Left ventricle myocardium inferior (tissue), 1 donor: ENCODE measurements at places on chromosomes 2 and 18. TPM values are rescaled to one million over a fixed set of nuclear protein-coding genes. Genes with fewer than 3 reads are reported as not detected.
A peak's percentile ranks its signal among the peaks of the same experiment; 100 is the strongest.

Gene NBEAL1
- total RNA-seq = 18.0 TPM

Gene DSG1
- 1.3 TPM for total RNA-seq

GRCh38 chr18:26059357-26059756 is 31.1 kb downstream of the SS18 start:
- no peak for DNase-seq
- H3K36me3 ChIP-seq = peaks cover 46% of the 10 kb centered on the region
- no peaks in the 10 kb centered on the region for H3K27me3 ChIP-seq
- peaks cover 35% of the 10 kb centered on the region for H3K4me1 ChIP-seq
- no peak overlapping the region for H3K27ac ChIP-seq

GRCh38 chr2:169351725-169352124 is 10.6 kb downstream of the LRP2 start:
- no peak overlapping the region for H3K4me3 ChIP-seq
- no peaks in the 10 kb centered on the region for H3K27me3 ChIP-seq
- H3K27ac ChIP-seq = no peak overlapping the region
- no peak for DNase-seq
- H3K36me3 ChIP-seq = no peaks in the 10 kb centered on the region

- no peak overlapping the region for H3K4me3 ChIP-seq
- no peak for DNase-seq
- H3K36me3 ChIP-seq = no peaks in the 10 kb centered on the region
- peaks cover 20% of the 10 kb centered on the region for H3K27me3 ChIP-seq
Measured at GRCh38 chr18:54822872-54823845, 5.1 kb upstream of the RAB27B start.

GRCh38 chr2:187157046-187157445 is 291.0 kb downstream of the CALCRL start:
- H3K4me3 ChIP-seq = no peak overlapping the region
- no peak overlapping the region for H3K27ac ChIP-seq
- DNase-seq = no peak

DNA sequence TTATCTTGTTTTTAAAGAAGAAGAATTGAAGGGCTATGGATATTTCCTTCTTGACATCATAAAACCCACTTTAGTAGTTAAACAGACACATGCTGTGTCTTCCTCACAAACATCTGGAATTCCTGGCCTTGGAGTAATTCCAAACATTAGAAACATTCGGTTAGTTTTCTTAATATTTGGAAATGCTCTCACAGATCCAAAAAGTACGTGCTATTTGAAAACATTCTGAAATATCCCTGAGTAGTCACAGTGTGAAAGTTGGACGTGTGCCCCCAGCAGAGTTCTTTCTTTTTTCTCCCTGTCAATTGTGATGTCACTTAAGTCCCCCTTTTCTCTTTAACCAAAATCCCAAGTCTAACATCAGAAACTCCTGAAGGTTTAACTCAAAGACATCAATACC is 91.3 kb downstream of the ANTXR1 start:
- H3K27ac ChIP-seq = peak overlapping the region; percentile 47
- H3K4me3 ChIP-seq = no peak overlapping the region
- no peaks in the 10 kb centered on the region for H3K36me3 ChIP-seq
- no peak for DNase-seq
- H3K27me3 ChIP-seq = no peaks in the 10 kb centered on the region

Gene LRATD1
- total RNA-seq = 3.1 TPM

Gene RFTN2
- 5.6 TPM for total RNA-seq

GRCh38 chr2:40556739-40557138 is 104.8 kb upstream of the SLC8A1 start:
- no peak for DNase-seq
- H3K27me3 ChIP-seq = no peaks in the 10 kb centered on the region
- H3K27ac ChIP-seq = no peak overlapping the region
- peaks cover 7% of the 10 kb centered on the region for H3K4me1 ChIP-seq

DNA sequence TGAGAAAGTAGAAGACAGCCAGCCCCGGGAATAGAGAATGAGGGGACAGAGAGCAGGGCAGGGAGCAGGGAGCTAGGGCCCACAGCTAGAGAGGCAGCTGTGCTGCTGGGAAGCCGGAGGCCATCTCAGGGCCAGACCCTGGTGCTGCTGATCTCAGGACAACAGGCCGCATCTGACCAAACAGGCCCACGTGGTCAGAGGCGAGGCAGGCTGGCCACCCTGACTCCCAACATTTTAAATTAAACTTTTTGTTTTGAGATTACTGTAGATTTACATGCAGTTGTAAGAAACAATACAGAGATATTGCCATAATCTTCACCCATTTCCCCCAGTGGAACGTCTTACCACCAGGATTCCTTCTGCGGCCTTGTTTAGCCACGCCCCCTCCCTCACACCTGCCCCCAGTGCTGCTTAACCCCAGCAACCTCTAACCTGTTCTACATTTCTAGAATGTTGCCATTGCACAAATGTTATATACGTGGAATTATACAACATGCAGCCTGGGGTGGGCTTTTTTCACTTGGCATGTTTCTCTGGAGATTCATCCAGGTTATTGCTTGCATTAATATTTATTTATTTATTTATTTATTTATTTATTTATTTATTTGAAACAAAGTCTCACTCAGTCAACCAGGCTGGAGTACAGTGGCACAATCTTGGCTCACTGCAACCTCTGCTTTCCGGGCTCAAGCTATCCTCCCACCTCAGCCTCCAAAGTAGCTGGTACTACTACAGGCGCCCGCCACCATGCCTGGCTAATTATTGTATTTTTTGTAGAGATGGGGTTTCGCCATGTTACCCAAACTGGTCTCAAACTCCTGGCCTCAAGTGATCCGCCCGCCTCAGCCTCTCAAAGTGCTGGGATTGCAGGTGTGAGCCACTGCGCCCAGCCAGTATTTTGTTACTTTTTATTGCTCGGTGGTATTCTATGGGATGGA is 48.6 kb upstream of the GPR17 start:
- no peak for DNase-seq
- H3K27me3 ChIP-seq = no peaks in the 10 kb centered on the region
- no peaks in the 10 kb centered on the region for H3K36me3 ChIP-seq
- H3K4me1 ChIP-seq = no peaks in the 10 kb centered on the region
- no peak overlapping the region for H3K27ac ChIP-seq

DNA sequence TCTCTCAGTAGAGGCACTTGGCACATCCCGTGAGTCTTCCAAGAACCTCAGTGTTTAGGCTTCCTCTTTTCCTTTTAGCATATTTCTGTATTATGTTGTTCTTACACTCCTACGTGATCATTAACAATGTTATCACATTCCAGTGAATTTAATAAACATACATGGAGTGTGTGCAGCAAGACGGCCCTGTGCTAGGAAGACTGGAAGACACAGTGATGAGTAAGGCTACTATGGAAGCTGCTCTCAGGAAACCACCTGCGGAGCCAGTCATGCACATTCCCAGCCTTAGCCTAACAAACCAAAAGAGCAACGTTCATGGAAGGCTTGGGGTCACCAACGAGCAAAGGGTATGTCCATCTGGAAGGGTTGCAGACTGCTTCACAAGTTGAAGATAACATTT is 103.4 kb downstream of the ETAA1 start:
- H3K4me3 ChIP-seq = no peak overlapping the region
- DNase-seq = no peak
- no peaks in the 10 kb centered on the region for H3K36me3 ChIP-seq

DNA sequence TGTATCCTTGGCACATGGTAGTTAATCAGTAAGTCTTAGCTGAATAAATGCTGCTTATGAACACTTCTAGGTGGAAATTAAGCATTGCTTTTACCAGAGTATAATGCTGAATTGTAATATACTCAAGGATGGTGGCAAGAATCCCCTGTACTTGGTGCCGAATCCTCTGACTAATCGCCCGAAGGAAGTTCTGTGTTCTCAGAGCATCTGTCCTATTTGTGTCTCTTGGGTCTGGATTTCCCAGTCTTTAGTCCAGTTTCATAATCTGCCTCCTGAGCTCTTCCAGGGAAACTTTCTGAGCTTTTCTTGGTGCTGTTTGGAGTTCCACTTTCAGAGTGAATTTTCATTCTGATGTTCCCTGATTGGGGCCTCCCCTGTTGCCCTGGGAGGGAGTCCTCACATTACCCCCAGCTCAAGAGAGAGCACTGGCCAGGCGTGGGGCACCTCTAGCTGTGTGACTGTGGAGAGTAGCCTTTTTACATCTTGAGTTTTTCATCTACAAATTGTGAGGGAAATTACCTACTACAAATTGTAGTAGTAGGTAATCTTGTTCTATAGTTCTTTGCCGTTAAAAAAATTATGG is 144.9 kb downstream of the LTBP1 start:
- H3K27me3 ChIP-seq = no peaks in the 10 kb centered on the region
- no peak for DNase-seq
- H3K27ac ChIP-seq = peak overlapping the region; percentile 64
- no peak overlapping the region for H3K4me3 ChIP-seq

GRCh38 chr2:54672590-54673456 is 50.6 kb upstream of the EML6 start:
- H3K27me3 ChIP-seq = no peaks in the 10 kb centered on the region
- peaks cover 80% of the 10 kb centered on the region for H3K4me1 ChIP-seq
- H3K4me3 ChIP-seq = peak overlapping the region; percentile 45
- peaks cover 38% of the 10 kb centered on the region for H3K36me3 ChIP-seq

Gene PLEKHB2
- total RNA-seq = 42.9 TPM

GRCh38 chr2:162478721-162479129 is 134.8 kb downstream of the GCA start:
- H3K4me3 ChIP-seq = no peak overlapping the region
- no peak for DNase-seq
- H3K27me3 ChIP-seq = no peaks in the 10 kb centered on the region
- H3K27ac ChIP-seq = no peak overlapping the region

DNA sequence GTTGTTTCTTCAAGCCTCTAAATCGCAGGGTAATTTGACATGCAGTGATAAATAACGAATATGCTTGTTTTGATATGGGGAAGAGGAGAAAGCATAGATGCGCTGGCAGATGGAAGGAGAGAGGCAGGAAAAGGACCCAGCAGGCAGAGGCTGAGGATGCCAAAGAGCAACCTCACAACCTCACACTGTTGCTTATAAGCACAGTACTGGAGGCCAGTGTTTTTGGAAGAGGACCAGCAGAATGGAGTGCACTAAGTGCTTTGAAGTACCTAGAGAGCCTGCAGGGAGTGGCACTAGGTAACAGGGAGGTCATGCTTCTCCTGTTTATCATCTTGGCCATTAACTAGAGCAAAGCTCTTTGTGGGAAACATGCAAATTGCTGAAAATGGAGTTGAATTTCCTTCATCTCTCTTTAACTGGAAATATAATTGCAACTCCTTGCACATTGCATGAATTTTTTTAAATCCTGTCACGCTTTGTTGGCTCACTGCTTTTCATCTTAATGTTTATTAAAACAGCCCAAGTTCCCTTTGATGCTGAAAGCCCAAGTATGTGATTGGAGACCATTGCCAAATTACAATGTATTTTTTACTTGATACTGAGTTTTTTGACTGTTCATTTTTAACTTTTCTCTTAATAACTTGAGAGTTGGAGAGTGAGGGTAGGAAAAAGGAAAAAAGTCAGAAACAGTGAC is 236.4 kb downstream of the LRRTM1 start:
- no peak overlapping the region for H3K4me3 ChIP-seq
- H3K27me3 ChIP-seq = peaks cover 56% of the 10 kb centered on the region
- no peak overlapping the region for H3K27ac ChIP-seq
- H3K36me3 ChIP-seq = no peaks in the 10 kb centered on the region

GRCh38 chr2:178949584-178949983 is 100.4 kb downstream of the CCDC141 start:
- no peak for DNase-seq
- no peaks in the 10 kb centered on the region for H3K36me3 ChIP-seq
- H3K4me1 ChIP-seq = peaks cover 28% of the 10 kb centered on the region
- H3K27ac ChIP-seq = no peak overlapping the region
- no peaks in the 10 kb centered on the region for H3K27me3 ChIP-seq

Gene LRRC30
- total RNA-seq = not detected

GRCh38 chr18:46054956-46055837 is 16.9 kb downstream of the PSTPIP2 start:
- H3K4me1 ChIP-seq = peaks cover 9% of the 10 kb centered on the region
- no peak overlapping the region for H3K4me3 ChIP-seq
- H3K36me3 ChIP-seq = no peaks in the 10 kb centered on the region
- H3K27ac ChIP-seq = no peak overlapping the region

DNA sequence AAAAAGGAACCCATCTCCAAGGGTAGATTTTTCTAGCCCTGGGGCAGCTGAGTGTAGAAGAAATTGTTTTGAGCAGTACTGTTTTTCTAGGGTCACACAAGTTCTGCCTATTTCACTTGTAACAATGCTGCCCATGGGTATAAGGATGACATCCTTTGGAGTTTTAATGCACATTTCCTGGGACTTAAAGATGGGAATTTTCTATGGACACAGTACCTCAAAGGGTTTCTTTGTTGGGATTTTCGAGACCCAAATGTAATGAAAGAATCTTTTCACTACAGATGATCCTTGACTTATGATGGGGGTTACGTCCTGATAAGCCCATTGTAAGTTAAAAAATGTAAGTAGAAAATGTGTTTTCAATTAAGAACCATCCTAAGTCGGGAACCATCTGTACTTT is 31.8 kb downstream of the CDC42EP3 start:
- H3K27ac ChIP-seq = no peak overlapping the region
- H3K27me3 ChIP-seq = no peaks in the 10 kb centered on the region
- H3K4me3 ChIP-seq = no peak overlapping the region
- H3K36me3 ChIP-seq = peaks cover 22% of the 10 kb centered on the region

Gene MRPS9
- total RNA-seq = 73.2 TPM

DNA sequence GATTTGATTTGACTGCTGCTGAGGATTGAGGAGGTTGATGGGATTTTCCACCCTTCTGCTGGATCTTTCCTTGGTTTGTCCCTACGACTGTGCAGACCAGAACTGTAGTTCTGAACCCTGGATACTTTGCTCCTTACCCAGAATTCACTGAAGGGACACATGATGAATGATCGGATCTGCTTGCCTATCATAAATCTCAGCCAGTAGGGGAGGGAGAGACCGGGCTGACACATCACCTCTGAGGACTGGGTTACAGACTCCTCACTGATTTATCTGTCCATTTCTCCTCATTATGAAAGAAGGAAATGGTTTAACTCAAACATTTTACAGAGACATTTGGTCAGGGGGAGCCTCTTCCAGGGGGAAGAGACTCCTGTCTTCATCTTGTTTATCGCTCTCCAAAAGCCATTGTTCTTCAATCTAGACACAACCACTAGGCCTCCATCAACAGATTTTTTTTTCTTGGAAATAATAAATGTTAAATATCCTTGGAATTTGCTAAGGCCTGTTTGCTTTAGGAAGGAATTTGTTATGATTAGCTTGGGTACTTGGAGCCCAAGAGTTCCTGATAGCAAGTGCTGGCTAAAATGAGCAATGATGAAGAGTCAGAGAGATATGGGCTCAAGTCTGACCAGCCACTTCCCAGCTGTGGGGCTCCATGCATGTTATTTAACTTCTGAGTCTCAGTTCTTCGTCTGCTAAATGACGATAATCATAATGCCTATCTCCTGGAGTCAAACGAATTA is 925.5 kb downstream of the SLC4A3 start:
- H3K4me1 ChIP-seq = no peaks in the 10 kb centered on the region
- H3K4me3 ChIP-seq = no peak overlapping the region
- H3K27ac ChIP-seq = no peak overlapping the region
- H3K27me3 ChIP-seq = no peaks in the 10 kb centered on the region
- no peak for DNase-seq

Gene ZNF513
- total RNA-seq = 6.7 TPM
